Epithelial cell of prostate (primary cell): ENCODE measurements at places on chromosomes 3 and 15.

GRCh38 chr3:43709022-43709421 is 18.3 kb downstream of the ABHD5 start:
- no peak for DNase-seq

GRCh38 chr3:148439254-148439822 is 258.4 kb upstream of the AGTR1 start:
- no peak for DNase-seq

DNA sequence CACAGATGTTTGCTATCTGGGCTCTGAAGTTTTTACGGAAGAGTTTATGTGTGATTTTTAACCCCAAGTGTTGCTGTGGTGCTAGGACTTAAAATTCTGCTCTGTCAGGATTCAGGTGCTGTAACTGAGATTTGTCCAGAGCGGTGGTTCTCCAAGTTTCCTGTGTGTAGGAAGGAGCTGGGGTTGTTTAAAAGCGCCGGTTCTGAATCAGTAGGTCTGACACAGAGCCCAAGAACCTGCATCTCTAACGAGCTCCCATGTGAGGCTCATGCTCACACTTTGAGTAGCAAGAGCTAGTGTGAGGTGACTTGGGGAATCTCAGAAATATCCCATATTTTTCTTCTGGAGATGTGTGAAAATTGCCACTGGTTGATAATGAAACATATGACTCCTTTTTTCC is 325.5 kb downstream of the SATB1 start:
- DNase-seq, result no peak

DNA sequence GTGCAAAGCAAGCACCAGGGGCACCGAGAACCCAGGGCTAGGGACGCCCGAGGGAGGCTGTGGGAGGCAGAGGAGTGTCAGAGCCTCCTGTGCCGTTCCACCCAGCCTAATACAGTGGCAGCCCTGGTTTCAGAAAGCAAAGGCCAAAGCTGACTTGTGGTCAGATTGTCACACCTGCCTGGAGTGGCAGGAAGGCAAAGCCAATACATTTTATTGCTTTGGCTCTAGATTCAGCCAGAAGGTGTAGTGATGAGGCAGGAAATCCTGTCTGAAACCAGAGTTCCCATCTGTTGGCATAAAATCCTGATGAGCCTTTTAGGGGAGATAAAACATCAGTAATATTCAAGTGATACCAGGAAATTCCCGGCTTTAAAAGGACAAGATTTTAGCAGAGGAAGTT is 168.3 kb downstream of the SLCO3A1 start:
- DNase-seq, result no peak

- no peak for DNase-seq
Measured at GRCh38 chr15:39852250-39852649, 67.8 kb downstream of the GPR176 start.

DNA sequence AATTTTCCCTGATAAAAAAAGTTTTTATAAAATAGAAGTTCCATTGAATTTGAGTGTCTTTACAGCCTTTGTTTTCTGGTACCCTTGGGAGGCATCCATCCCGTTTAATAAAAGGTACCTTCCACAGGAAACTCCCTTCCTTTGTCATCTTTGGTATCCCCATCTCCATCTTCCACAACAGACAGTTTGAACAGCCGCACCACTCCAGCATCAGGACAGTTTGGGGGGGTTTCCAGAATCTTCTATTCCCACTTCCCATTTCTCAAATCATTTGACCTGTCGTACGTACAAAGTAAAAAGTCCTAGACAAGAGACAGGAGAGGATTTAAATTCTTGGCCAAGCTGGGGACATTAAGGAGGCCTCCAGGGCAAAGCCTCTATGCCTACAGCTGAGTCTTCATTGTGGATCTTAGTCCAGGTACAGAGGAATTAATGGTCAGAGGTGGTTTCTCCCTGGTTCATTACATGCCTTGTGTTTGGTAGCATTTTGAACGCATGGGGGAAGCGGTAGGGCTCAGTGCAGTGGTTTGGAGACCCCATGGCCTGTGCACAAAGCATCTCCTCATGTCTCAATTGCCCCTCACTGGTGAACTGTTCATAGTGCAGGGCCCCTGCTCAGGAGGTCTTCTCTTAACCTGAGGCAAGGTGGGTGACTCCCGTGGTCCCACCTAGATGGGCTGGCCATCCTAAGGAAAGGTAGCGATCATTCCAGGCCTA is 19.4 kb upstream of the BCL2A1 start:
- no peak for DNase-seq

- DNase-seq, result no peak
Measured at GRCh38 chr3:126459111-126459762, 16.5 kb downstream of the ZXDC start.

DNA sequence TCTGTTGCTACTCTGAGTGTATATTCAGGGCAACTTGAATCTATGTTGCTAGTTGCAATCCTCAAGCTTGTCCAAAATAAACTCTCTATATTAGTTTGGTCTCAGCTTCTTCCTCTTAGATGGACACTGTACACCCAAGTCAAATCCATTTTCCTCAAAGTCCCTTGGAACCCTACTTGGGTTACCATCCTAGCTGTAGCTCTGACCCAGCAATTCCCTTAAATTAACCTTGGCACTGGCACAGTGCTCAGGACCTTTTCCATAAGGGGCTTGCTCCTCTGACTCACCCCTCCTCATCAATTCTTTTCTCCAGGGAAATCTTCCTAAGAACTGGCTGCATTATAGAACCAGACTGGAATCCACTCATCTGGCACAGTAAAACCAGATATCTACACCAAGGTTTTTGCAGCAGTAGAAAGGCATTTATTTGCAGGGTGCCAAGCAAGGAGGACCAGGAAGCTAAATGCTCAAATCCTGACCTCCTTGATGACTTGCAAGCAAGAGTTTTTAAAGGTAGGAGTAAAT is 44.9 kb upstream of the B3GALNT1 start:
- DNase-seq, result no peak

DNA sequence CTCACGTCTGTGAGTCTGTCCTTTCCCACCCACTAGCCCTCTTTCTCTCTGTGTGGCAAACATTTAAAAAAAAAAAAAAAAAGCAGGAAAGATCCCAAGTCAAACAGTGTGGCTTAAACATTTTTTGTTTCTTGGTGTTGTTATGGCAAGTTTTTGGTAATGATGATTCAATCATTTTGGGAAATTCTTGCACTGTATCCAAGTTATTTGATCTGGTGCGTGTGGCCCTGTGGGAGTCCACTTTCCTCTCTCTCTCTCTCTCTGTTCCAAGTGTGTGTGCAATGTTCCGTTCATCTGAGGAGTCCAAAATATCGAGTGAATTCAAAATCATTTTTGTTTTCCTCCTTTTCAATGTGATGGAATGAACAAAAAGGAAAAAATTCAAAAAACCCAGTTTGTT is 97.7 kb downstream of the GAP43 start:
- DNase-seq, result no peak

DNA sequence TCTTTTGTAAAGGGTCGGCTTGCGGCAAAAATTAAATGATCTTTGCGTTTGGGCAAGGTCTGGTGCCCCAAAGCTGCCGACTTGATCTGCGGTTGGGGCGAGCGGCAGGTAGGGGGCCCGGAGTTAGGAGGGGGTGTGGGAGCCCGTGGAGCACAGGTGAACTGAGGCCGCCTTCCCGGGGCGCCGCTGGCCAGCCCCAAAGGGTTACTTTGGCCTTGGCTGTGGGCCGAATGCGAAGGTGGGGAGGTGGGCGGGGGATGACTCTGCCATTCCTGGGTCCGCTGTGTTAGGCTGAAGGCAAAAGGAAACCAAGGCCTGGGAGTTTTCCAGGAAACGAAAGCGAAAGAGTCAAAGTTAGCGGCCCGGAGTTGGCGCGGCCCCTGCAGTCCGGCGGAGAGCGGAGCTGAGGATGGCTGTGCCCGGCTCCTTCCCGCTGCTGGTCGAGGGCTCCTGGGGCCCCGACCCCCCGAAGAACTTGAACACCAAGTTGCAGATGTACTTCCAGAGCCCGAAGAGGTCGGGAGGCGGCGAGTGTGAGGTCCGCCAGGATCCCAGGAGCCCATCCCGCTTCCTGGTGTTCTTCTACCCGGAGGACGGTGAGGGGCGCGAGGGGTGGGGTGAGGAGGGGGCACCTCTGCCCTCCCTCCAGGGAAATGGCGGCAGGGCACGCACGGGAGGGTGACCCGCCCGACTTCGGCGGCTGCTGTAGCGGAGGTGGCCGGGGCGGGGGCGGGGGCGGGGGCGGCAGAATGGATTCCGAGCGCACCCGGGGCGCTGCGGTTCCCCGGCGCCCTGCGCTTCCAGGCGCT is at the start of gene PARP14:
Gene PARP14, plus strand, starts transcription at position 365 of the 809 bp plus-strand sequence. Its CDS starts 45 bp downstream, at position 410.
- DNase-seq, result no peak

- DNase-seq, result no peak
Measured at GRCh38 chr3:5485427-5485826, 297.9 kb downstream of the EDEM1 start.

- no peak for DNase-seq
Measured at GRCh38 chr3:108564564-108564963, 24.7 kb downstream of the CIP2A start.

DNA sequence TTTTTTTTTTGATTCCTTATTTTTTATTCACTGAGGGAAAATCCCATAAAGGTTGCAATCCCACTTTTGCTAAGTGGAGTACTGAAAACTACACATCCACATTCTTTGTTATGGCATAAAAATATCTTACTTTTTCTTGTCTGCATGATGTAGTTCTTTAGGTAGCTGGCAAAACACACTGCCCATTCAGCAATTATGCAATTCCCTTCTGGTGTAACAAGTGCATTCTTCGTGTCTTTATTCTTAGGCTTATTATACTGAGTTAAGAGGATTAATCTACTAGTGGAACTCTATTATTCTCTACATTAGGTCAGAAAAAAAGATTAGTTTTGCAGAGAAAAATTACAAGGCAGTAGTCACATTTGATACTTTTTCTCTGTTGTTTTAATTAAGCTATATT is 403.8 kb upstream of the GBE1 start:
- DNase-seq, result no peak

GRCh38 chr3:79005084-79005483 is 762.7 kb downstream of the ROBO1 start:
- no peak for DNase-seq

DNA sequence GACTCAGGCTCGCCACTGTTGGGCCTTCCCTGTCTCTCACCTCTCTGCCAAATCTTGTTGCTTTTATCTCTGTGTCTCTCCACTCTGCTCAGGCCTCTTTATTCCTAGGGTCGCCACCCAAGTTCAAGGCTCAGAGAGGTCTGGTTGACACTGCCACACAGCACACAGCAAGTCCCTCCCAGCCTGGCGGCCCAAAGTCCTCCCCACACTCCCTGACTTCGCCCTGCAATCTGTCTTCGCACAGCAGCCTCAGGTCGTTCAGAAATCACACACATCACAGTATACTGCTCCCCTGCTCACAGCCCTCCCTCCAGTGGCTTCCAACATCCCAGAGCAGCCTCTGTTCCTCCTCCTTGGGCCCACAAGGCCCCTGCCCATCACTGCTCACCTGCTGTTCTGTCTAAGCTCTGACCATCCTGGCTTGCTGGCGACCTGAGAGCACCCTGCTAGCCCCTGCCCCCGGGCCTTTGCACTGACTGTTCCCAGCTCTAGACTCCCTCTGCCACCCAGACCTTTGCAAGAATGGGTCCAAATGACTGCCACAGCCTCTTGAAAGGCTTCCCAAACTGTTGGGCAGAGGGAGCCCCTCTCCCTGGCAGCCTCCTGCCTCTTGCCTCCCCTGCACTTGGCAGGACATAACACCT is 48.4 kb downstream of the MGLL start:
- DNase-seq, result no peak

GRCh38 chr15:67296188-67296587 is 41.6 kb downstream of the IQCH start:
- no peak for DNase-seq

GRCh38 chr15:94692710-94693109 is 461.3 kb downstream of the MCTP2 start:
- DNase-seq, result peak; percentile 39

DNA sequence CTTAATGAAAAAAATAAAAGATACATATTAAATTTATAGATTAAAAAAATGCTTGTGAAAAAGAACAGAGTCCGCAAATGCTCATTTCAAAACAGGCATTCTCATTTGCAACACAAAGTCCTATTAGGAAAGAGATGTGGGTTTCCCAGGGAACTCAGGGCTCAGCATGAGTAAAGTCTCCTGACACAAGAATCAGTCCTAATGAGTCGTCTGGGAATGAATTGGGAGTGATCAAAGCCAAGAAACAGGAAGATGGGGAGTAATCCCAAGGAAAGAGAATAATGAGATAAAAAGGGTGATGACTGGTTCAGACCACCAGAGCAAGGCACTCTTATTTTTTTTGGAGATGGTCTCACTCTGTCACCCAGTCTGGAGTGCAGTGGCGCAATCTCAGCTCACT is 443.7 kb downstream of the NR2F2 start:
- no peak for DNase-seq

DNA sequence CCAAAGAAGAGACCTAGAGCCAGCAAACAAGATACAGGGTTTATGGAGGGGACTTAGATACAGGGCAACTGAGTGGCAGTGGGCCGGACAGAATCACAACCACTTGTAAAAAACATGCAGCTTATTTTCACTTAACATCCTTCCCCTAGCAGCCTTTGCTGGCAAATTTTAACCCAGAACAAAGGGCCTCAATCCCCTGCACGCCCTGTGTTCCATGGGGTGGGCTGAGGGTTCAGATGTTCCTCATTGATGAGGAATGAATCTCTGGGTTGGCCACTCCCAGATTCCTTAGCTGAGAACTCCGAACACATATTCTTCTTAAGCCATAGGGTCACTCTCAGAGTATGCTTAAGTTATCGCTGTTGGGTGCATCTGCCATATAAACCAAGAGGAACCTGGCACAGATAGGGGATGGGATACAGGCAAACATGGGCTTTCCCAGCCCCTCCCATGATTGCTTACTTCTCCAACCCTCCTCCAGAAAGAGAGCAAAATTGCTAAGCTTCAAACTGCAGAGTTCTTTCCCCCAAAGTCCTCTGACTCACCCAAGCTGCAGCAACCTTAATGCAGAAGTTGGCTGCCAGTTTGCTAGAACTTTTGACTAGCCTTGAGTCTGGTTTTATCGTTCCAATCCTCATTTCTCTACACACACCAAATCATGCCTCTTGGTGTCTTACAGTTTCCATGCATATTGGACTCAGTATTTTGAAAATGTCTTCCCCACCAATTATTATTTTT is 146.9 kb downstream of the CD47 start:
- DNase-seq, result no peak

DNA sequence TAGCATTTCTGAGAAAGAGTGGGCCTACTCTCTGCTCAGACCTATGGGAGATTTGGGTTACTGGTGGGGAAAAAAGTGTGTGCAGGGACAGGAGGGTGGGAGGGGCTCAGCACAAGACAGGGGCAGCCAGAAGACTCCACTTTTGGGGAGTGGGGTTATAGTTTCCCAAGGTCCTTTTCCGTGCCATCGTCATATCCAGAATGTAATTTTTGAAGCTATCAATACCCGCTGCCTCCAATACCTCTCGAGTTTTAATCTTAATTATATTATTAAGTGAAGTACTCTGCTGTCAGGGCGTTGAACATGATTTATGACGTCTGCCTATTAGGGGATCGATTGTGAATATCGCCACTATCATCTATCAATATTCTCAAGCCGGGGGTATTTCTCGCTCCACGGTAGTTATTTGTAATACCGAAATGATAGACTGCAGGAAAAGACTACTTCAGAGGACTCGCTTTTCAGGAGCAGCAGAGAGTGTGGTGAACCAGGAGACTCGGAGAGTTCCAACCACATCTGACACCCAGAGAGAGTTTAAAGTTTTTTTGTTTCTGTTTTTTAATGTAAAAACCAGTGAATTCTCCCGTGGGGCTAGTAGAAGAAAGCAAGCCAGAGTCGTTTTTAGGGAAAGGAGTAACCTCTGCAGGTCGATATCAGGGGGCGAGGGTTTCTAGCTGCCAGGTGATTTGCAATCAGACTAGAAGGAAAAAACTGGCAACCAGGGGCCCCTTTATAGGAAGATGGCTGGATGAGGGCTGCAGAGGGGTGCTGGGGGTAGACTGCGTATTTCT is 20.6 kb downstream of the NR2F2 start:
- no peak for DNase-seq

- DNase-seq, result no peak
Measured at GRCh38 chr3:193842832-193843473, 249.9 kb downstream of the OPA1 start.
